Stimulated activated CD8-positive, alpha-beta memory T cell treated with anti-CD3 and anti-CD28 coated beads, Interleukin-12 subunit alpha, Interleukin-12 subunit beta, amount 100 ng/mL, for 1 hour (primary cell): ENCODE measurements at places on chromosomes 3 and 15.

- DNase-seq = no peak
Observed at GRCh38 chr3:73687106-73688004, 62.6 kb upstream of the PDZRN3 start.

- no peak for DNase-seq
Observed at GRCh38 chr15:31237043-31237324, 89.7 kb upstream of the KLF13 start.

- DNase-seq = no peak
Observed at GRCh38 chr3:32596909-32597369, 26.3 kb upstream of the DYNC1LI1 start.

DNA sequence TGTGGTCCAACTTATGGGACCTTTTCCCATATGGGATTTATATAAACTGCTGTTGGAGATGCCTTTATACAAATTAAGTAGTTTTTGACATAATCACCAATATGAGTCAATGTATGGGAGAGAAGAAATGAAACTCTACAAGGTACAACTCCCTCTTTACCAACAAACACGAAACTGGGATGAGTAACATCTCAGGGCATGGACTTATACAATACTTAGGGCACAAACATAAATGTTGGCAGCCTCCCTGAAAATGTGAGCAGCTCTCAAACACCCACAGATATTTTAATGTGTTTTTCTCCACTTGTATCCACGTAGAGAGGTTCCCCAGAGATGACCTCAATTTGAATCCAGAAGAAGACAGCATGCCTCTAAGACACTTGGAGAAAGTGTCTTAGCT is 161.6 kb downstream of the MAGI1 start:
- DNase-seq = no peak

GRCh38 chr3:133851931-133852330 is 43.8 kb downstream of the RAB6B start:
- no peak for DNase-seq

- no peak for DNase-seq
Observed at GRCh38 chr3:14524920-14525660, 15.1 kb downstream of the GRIP2 start.
